Osteoblast (primary cell): ENCODE measurements at places on chromosomes 3 and 15. TPM values are rescaled to one million over a fixed set of nuclear protein-coding genes. Genes with fewer than 3 reads are reported as not detected.
A peak's percentile ranks its signal among the peaks of the same experiment; 100 is the strongest.

- DNase-seq = no peak
These were observed 98.4 kb downstream of the SLC49A4 start for GRCh38 chr3:122893282-122893681.

CHRNA3 gene
- not detected in 2 replicates for total RNA-seq

GRCh38 chr15:48190932-48191573, 412 bp upstream of the CTXN2 start:
- DNase-seq = peak; percentile 73

SAXO2 gene
- 1.1 and 6.2 TPM in 2 replicates for total RNA-seq

TM4SF18 gene
- 0.29 TPM in 1 of 2 replicates, not detected in the other for total RNA-seq

DNA sequence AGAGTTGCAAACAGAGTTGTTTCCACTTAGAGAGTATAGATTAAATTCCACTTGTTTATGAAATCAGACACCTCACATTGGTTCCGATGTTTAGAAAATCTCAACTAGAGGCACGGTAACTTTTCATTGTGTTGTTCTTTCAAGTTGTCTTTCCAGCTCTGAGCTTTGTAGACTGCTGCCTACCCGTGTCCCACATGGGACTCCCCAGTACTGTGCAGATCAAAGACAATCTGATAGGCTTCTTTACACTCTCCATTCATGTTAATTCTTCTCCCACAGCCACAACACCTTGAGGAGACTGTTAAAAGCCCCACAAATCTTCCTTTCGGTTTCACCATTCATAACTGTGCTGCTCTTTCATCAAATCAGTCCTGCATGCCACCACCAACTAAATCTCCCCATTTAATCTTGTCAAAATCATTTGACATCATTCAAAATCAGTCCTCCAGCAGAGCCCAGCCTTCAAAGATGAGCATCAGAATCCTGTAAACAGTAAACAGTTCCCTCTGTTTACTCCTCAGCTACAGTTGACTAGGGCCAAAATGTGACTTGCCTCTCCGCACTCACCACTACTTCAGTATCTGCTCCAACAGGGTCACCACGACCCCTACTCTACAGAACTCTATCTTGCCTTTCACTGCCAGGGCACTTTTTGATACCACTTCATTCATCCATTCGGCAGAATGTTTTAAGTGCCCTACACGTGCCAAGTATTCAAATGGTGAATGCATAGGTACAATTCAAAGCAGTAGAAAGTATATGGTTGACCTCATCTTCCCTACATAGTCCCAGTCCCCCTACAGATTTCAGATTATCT, 8.3 kb downstream of the ANXA2 start:
- no peak for DNase-seq

GRCh38 chr3:171046760-171047159, 20.2 kb upstream of the SLC2A2 start:
- DNase-seq = no peak

DNA sequence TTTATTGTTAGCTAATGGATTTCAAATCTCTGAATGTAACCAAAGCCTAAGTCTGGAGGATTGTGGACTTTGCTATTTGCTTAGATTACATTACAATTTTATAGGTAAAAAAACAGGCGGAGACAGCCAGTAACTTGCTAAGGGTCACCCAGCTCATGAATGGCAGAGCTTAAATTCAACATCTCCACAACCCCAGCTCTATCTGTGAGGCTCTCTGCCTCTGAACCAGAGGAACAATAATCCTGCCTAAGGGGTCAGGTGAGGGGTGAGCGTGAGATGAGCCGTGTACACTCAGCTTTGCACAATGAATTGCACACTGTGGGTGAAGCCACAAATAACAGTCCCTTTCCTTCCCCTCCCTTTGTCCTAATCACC, 69.8 kb upstream of the SPATA12 start:
- DNase-seq = no peak

GTF2E1 gene
- total RNA-seq = 13.0 and 14.4 TPM in 2 replicates

TM4SF1 gene
- 209 and 210 TPM in 2 replicates for total RNA-seq

- DNase-seq = no peak
These were observed at the start of gene BTLA for GRCh38 chr3:112498914-112499711. TSS of gene BTLA (minus strand) at chr3:112499472. CDS start at chr3:112499358, 114 bp downstream.

ZNF654 gene
- total RNA-seq = 21.8 and 23.2 TPM in 2 replicates

DNA sequence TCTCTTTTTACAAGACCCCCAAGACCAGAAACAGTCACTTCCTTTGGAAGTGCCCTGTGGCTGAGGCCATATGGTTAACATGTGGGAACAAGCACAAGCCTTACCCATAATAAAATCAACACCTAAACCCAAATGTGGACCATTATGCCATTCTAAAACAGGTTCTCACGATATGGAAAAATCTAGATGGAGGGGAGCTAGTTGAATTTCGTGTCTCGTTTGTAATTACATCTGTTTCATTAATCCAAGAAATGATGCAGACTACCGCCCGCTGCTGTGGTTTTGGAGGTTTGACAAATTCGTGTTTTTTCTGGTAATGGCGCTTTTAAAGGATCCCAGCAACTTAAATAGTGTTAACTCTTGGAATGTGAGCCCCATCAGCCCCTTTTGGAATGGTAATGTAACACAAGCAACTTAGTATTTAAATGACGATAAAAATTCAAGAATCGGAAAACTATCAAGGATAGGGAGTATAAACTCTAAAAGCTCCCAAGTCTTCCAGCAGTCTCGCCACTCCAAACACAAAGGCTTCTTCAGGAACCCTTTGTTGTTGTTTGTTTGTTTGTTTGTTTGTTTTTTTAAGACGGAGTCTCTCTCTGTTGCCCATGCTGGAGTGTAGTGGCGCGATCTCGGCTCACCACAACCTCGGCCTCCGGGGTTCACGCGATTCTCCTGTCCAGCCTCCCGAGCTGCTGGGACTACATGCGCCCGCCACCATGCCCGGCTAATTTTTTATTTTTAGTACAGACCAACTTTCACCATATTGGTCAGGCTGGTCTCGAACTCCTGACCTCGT, 1.1 kb downstream of the CNBP start:
- DNase-seq = peak; percentile 89

DNA sequence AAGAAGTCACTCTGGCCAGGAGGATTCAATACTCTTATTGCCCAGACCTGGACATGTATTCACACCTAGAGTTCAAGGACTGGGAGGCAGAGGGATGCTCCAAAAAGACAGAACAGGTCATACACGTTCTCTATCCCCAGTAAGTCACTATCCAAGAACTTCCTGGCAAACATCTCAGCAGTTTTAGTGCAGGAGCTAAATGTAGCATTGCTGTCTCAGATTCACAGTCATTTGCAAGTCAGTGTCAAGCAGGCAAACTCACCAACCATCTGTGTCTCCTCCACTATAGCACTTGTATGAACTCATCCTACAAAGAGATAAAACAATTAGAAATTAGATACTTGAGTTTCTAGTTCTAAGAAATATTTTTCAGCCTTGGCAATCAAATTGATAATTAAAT, 38.4 kb downstream of the ABHD17C start:
- DNase-seq = no peak

DNA sequence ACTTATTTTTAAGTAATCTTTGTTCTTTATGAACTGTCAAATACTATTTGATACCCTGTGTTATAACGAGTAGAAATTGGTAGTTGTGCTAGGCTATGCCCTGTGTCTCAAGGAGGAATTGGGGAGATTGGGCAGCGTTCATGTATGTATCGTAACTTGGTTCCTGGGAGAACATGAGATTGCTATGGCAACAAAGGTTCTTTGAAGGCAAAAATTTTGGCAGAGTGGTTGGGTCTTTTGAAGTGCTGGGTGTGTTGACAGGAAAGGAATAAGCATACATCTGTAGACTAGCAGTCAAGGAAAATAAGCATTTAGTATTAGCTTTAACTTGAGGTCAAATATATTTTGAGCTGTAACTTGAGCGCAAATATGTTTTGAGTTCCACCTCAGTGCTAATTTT, 45.3 kb downstream of the TCF12 start:
- no peak for DNase-seq

DNA sequence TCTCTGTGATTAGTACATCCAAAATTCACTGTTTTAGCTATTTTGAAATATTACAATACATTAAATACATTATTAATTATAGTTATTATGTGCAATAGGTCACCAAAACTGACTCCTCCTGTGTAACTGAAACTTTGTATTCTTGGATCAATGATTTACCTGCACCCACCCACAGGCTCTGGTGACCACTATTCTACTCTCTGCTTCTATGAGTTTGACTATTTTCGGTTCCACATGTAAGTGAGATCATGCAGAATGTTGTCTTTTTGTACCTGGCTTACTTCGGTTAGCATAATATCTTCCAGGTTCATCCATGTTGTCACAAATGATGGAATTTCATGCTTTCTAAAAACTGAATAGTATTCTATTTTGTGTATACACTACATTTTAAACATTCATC, 43.8 kb downstream of the SLC2A2 start:
- no peak for DNase-seq

ECE2 gene
- not detected in 2 replicates for total RNA-seq

GRCh38 chr3:13581485-13582365, 32.8 kb downstream of the FBLN2 start:
- peak; percentile 58 for DNase-seq

DCLK3 gene
- total RNA-seq = under 0.01 TPM in 2 replicates
